Ammon's horn (tissue), 1 donor: ENCODE measurements at places on chromosomes 11 and 22.

- no peak for DNase-seq
Observed at GRCh38 chr11:20551096-20551495, 48.3 kb upstream of the SLC6A5 start.

GRCh38 chr11:79939111-79939510 is 498.3 kb upstream of the TENM4 start:
- DNase-seq = no peak

- no peak for DNase-seq
Observed at GRCh38 chr11:105149477-105149876, 9.9 kb upstream of the CARD18 start.

DNA sequence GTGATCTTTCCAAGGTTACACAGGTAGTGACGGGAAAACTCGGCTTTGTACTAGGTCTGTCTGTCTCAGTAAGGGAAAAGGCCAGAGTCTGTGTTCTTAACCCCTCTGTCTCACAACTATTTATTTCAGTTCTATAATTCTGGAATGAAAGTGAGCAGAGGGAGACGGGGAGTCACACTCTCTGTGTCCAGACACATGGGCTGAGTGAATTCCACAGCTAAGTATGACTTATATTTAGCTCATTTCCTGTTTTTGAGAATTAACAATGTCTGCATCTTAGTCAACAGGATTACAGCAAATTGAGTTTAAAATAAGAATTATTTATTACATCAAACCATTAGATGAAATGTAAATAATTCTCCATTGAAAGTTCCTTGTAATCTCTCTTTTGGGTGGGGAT is 62.5 kb upstream of the OR4B1 start:
- no peak for DNase-seq

DNA sequence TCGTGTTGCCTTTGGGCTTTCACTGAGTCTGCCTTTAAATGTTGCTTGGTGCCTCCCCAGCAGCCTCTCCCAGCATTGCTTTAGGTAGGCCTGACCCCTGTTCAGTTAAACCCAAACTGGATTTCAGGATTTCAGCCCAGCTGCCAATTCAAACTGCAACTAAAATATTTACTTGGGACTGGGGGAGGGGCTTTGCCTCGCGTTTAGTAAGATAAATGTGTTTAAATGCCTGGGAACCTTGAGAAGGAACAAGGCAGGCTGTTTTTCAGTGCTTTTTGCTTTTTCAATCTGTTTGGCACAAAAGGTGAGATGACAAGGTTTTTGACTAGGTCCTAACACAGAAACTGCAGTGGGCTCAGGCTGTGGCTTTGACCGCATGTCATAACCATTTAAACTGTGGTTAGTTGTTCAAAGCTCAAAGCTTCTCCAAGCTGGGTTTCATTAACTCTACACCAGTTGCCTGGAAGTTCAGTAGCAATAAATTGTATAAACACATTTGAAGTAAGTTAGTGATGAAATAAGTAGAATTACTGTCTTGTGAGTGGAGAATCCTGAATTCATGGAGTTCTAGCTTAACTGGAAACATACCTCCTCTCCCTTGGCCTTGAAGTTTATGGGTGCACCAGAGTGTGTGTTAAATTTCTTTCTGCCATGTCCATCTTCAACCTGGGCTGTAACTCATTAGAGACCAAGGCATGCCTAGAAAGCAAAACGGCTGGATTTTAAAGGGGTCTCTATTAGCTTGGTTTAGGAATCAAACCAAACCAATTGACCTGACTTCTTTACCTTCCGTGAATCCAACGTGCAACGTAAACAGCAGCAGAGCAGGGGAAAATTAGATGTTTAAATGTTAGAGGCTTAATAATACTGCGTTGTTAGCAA is 3.6 kb downstream of the PKNOX2 start:
- no peak for DNase-seq

- no peak for DNase-seq
Observed at GRCh38 chr11:73792584-73792983, 4.9 kb downstream of the MRPL48 start.

DNA sequence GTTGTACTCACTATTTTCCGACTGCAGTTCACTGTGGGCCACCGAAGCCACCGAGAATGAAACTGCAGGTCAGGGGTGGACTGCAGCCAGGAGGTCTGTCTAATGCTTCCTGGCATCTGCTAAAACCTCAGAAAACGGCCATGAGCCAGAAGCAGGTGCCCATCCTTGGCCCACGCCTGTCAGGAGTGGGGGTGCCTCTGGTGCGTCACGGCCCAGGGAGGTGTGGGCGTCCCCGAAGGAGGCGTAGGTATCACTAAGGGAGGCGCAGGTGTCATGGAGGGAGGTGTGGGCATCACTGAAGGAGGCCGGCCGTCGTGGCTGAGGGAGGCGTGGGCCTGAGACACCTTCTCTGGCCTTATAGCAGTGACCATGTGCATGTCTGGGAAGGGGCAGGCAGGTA is 456.2 kb downstream of the TBC1D22A start:
- DNase-seq = no peak

- no peak for DNase-seq
Observed at GRCh38 chr11:87083029-87083428, 45.3 kb downstream of the TMEM135 start.

- no peak for DNase-seq
Observed at GRCh38 chr22:36658900-36659299, 44.7 kb downstream of the CACNG2 start.

- no peak for DNase-seq
Observed at GRCh38 chr11:71251761-71252268, 562 bp downstream of the SHANK2 start.

GRCh38 chr11:80320765-80321164 is 879.9 kb upstream of the TENM4 start:
- DNase-seq = peak; percentile 9

DNA sequence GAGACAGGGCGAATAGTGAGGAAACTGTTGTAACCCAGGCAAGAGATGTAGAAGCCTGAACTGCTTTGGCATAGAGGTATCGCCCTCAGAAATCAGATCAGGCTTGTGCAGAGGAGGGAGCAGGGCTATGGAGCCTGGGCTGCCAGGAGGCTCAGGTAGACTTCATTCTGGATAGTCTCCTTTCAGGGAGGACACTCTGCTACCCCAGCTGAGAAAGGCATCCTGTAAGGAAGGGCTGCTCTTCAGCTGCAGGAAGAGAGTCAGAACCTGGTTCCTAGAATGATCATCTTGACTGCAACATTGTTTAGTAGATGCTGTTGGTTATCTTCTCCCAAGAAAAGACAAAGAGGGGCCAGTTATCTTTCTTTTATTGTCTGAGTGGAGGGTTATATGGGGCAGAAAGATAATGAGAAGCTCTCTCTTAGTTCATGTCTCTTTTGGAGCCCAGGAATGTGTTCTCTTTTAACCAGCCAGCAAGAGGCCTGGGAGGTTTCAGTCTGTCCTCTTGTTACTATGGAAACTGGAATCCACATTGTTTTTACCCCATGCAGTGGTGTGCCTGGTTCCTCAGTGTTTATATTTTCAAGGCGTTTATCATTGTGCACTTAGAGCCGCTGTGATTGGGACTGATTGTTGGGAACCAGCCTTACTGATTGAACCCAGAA is 95.7 kb downstream of the STIM1 start:
- DNase-seq = peak; percentile 13

DNA sequence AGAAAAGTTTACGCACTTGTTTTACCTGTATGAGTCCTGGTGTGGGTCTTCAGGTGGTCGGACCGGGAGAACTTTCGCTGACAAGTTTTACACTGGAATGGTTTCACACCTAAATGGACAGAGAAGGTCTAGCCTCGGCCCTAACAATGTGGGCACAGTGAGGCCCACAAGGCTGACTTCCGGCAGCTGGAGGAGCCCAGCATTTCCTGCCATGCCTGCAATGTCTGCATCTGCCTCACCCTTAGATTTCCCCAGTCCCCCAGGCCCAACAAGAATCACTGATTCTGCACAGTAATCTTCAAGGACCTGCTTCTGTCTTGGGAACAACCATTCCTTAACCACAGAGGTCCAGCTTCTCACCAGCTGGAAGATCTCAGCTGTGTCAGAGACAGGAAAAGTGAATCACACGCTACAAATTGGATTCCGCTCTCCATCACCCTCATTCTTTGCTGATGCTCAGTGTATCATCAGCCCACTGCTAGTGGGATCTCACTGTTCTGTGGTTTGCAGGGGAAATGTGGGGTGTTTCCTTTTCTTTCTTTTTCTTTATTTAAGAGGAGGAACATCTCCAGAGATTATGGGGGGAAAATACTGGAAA is 43.3 kb downstream of the WT1 start:
- no peak for DNase-seq

- DNase-seq = no peak
Observed at GRCh38 chr11:90192869-90193582, 29.8 kb downstream of the CHORDC1 start.
